ENCODE measurements at places on chromosomes 13 and 19.

DNA sequence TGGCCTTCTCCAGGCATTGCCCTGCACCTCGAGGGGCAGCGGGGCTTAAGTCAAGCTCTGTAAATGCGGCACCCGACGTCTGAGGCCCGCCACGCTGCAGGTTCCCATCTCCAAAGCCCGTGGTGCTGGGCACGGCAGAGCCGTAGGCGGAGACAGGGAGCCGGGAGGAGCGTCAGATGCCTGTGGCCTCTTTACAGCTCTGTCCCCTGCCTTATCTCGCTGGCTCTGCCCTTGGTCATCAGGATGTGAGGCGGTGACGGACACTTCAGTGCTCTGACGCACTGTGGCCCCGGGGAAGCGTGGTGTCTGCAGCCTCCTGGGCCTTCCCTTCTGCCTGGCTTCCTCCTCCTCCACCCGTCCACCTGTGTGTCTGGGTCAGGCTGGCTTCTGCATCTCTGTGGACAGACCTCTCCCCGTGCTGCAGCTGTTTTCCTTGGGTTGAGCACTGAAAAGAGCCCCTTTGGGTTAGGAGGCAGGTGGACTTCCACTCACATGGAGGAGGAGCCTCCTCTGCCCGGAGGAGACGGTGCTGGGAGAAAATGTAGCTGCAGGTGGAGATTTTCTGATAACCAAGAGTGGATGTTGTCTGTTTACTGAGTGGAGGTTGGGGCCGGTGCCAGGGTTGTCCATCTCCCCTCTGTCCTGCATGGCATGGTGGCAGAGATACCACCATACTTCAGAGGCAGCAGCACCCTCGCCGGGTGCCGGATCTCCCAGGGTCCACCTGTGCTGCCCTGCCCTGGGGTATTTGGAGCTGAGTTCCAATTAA lies 14.6 kb downstream of the MCF2L start:
- no peak for DNase-seq

GRCh38 chr13:94761407-94761806 lies 49.1 kb upstream of the SOX21 start:
- no peak for DNase-seq

GRCh38 chr19:36113894-36114720 lies 568 bp downstream of the POLR2I start:
- DNase-seq = no peak

GRCh38 chr13:23025864-23026608 lies 154.7 kb upstream of the SGCG start:
- DNase-seq = no peak

DNA sequence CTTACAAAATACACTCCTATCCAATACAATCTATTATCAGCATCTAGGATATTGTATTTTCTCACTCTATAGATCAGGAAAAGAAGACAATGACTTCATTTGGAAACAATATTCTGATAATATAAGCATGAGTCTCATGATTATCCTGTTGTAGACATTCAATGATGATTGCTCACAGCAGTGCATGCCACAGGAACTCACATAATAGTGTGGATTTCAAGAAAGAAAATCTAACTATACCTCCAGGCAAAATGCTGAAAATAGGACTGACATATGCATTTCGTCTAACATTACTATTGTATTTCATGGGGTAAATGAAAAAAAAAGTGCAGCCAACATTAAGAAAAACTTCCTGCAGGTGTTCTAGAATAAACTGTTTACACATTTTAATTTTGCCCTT lies 122.6 kb downstream of the POSTN start:
- DNase-seq = no peak

- DNase-seq = no peak
These were observed 1.2 kb downstream of the SLC7A9 start for GRCh38 chr19:32868206-32868950.

GRCh38 chr19:3234800-3235199 lies 10.3 kb downstream of the CELF5 start:
- DNase-seq = no peak

DNA sequence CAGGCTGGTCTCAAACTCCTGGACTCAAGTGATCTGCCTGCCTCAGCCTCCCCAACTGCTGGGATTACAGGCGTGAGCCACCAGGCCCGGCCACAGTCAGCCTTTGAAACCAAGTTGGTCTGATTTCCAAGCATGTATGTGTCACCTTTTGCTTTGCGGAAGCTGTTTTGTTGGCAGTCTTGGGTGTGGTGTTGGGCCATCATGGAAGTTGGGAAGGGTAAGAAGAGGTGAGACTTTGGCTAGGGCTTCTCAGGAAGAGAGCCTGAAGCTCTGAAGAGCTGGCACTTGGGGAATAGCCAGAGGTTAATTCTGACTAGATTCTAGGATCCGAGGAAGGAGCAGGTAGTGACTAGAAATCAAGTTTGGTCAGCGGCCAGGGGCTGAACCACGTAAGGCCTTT lies 2.8 kb downstream of the RSPH6A start:
- no peak for DNase-seq

DNA sequence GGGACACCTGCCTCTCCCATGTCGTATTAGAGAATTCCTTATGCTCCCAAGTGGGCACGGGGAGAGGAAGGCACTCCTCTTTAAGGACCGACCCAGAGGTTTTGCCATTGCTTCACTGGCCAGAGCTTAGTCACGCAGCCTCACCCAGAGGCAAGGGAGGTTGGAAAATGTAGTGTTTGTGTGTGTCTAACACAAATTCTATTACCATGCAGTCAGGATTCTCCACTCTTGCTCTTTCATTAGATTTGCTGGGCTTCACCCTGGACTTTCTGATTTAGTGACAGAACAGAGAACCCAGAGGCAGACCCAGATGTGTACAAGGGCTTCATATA lies 14.6 kb upstream of the NCCRP1 start:
- no peak for DNase-seq

DNA sequence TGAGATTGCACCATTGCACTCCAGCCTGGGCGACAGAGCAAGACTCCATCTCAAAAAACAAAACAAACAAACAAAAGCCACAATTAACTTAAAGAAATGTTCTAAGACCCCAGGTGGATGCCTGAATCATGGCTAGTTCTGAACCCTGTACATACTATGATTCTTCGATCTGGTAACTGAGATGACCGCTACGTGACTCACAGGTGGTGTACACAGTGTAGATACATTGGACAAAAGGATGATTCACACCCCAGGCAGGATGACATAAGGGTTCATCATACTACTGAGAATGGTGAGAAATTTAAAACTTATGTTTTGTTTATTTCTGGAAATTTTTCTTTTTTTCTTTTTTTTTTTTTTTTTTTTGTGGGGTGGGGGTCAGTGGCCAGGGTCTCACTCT lies 6.5 kb downstream of the ZNF426 start:
- DNase-seq = no peak

- no peak for DNase-seq
These were observed 8.6 kb upstream of the SPIB start for GRCh38 chr19:50410109-50410508.

GRCh38 chr19:29255912-29256311 lies 43.0 kb upstream of the UQCRFS1 start:
- DNase-seq = no peak

DNA sequence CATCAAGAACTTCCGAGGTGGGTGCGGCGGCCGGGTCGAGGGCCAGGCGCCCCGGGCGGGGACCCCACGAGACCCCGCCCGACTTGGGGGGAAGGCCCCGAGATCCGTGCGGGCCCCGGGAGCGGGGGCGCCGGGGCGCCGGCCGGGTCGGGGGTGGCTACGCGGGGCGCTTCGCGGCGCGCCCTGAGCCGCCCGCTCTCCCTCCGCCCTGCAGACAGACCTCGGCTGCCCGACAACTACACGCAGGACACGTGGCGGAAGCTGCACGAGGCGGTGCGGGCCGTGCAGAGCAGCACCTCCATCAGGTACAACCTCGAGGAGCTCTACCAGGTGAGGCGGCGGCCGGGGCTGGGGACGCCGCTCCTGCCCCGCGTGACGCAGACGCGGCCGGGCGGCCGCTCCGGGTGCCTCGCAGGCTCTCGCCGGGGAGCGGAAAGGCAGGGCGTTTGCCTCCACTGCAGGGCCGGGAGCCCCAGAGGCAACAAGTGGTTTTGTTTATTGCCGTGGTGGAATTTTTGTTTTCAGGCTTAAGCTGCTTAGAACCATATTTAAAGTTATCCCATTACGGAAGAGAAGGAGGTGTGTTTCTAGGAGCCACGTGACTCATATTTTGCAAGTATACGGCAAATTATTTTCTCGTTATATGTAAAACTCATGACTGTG lies 477 bp downstream of the CUL4A start:
- peak; percentile 32 for DNase-seq

DNA sequence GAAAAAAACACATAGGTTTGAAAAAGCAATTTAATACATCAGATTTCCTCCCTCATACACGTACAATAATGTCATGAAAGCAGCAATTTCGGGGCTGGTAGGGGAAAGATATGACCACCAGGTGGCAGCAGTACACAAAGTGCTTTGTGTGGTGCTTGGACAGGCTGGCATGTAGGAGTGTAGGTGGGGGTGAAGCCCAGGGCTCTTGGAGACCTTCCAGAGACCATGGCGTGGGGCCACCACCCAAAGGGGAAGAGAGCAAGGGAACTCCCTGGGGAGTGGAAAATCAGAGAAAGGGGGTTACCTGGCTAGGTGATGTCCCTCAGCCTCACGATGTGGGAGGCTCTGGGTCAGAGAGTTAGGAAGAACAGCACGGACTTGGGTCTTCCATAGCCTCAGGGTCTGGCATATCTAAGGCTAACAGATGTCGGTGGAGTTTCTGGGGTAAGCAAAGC lies 11.8 kb upstream of the CCNA1 start:
- DNase-seq = peak; percentile 61

DNA sequence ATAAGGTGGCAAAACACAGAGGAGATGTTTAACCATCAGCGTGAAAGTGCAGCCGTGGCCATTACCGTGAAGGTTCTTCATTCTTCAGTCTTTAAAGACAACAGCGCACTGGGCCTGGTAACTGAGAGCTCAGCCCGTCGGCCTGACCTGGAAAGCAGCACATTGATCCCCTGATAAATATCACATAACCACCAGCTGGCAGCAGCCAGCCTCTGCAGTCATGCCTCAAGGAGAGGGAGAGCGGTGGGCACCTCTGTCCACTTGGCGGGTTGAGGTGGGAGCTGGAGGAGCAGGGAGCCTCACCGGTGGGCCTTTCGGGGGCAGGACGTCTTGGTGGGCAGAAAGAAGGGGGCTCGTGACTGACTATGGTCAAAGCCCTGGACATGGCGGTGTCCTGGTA lies 58.1 kb downstream of the MCF2L start:
- DNase-seq = no peak

DNA sequence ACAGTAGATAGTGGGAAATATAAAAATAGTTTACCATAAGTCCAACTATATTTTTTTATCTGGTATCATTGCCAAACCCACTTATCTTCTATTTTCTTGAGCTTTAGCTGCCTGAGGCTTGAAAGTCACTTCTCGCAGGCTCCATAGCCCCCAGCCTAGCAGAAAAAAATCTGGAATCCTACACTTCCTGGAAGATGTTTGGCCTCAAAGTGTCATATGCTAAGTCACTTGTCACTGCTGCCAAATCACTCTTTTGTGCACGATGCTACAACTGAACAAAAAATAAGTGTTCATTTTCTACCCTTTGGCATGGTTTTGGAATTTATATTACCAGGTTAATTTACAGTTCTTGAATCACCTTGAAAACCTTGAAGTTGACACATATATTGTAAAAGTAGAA lies 612.5 kb upstream of the ATXN8OS start:
- DNase-seq = no peak

GRCh38 chr13:24176351-24177101 lies 16.0 kb downstream of the SPATA13 start:
- no peak for DNase-seq

DNA sequence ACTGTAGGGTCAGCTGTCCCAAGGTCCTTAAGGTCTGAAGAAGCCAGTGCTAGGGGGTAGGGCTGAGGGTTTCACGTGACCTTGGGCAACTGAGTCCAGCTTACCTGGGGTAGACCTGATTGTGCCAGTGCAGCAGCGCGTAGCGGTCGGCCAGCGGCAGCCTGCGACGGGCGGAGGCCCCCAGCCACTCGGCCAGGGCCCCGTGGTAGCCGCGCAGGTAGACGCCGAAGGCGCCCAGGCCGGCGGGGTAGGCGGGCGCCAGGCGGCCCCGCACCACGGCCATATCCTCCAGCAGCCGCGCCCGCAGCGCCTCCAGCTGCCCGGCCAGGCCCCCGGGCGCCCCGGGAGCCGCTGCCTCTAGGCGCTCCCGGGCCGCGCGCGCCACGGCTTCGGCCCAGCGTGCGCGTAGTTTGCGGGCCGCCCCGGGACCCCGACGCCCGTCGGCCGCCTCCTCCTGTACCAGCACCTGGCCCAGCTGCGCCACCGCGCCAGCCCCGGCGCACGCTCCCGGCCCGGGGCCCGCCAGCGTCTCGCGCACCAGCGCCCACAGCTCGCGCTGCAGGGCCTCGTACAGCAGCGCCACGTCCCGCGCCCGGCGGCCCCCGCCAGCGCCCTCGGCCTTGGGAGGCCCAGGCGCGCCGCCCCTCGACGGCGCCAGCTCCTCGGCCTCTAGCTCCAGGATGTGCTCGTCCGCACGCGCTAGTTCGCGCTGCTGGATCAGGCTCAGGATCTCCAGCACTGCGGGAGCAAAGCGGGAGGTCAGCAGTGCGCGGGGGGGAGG lies 10.9 kb downstream of the EXOC3L2 start:
- DNase-seq = no peak

GRCh38 chr13:37539976-37540605 lies 58.5 kb downstream of the POSTN start:
- DNase-seq = no peak

- no peak for DNase-seq
These were observed 277.7 kb downstream of the SLC7A1 start for GRCh38 chr13:29317828-29318227.

DNA sequence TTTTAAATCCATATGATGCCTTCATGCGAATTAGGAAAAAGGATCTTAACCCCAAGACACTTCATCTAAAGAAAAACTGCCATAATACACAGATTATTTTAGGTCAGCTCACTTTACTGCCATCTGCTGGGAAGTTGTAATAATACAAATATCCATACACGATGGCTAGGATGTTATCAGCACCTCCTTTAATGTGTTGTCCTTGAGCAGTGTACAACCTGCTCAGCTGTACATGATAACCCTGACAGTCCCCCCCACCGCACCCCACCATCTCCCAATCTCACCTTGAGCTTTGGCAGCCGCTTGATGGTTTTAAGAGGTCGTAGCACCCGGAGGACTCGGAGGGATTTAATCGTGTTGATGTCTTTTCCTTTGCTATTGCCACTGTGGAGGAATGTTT lies 112.2 kb downstream of the IER2 start:
- peak; percentile 34 for DNase-seq

DNA sequence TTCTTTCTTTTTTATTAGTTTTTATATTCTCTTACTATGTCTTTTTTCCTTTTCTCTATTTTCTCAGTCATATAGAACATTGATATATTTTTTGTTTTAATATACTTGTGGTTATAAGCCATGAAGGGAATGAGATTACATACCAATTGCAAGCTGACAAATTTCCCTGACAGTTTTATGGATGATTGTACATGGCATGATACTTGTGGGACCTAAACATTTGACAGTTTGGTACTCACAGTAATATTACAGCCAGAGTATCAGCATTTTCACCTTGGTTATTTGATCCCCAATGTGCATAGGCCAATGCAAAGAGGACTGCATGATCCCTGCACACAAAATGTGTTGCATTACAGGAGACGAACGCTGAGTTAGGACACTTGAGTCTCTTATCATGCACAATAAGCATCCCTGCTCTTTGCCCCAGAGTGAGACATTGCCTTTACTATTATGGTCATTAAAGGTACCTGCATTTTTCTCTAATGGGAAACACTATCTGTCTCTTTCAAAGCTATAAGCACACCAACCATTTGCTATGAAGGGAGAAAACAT lies 713.4 kb upstream of the PCDH20 start:
- DNase-seq = no peak

- no peak for DNase-seq
These were observed 435.3 kb downstream of the KLF12 start for GRCh38 chr13:73698859-73699258.

All from kidney glomerular epithelial cell (primary cell).